ENCODE measurements at places on chromosomes 3 and 15. TPM values are rescaled to one million over a fixed set of nuclear protein-coding genes. Genes with fewer than 3 reads are reported as not detected.

GRCh38 chr15:82314769-82315518 lies 34.3 kb downstream of the GOLGA6L10 start:
- H3K27ac ChIP-seq: no peak overlapping the region
- H3K4me1 ChIP-seq: peaks cover 8% of the 10 kb centered on the region
- H3K4me3 ChIP-seq: no peak overlapping the region

GRCh38 chr3:87002346-87002745 lies 11.4 kb upstream of the VGLL3 start:
- H3K27me3 ChIP-seq: no peaks in the 10 kb centered on the region
- peaks cover 27% of the 10 kb centered on the region for H3K4me1 ChIP-seq

Gene ITPKA
- total RNA-seq: 0.68 TPM

DNA sequence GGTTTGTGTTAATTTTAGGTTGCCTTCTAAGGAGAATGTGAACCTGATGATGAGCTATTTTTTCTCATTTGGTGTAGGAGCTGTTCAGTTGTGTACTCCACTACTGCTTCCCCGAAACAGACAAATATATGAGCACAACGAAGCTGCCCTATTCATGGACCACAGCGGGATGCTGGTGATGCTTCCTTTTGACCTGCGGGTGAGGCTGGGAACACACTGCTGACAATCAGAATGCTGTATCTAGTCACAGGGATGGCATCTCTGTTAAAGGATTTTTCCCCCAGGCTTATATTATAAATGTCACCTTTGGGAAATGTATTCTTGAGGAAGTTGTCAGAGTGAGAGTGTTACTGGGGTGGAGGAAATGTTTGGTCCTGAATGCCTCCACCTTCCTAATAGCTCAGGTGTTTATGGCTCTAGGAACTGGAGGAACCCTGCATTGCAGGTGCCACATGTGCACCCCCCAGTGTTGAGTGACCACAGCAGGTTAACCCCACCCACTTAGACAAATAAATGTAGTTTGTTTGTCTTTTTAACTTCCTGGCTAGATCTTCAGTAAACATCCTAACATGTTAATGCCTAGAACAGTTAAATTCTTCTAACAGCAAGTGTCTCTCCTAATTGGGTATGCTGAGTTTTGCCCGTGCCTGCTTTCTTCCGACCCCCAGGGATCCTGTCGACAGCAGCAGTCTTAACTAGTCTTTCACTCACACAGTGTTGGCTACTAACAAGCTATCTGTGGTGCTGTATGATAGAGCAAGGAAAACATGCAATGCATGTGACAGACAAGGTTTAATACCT lies 35.7 kb downstream of the SRP14 start:
- no peaks in the 10 kb centered on the region for H3K4me1 ChIP-seq
- no peak overlapping the region for H3K4me3 ChIP-seq
- no peaks in the 10 kb centered on the region for H3K27me3 ChIP-seq
- no peak for DNase-seq
- no peaks in the 10 kb centered on the region for H3K36me3 ChIP-seq

Gene BLM
- 26.7 TPM for total RNA-seq

- peaks cover 31% of the 10 kb centered on the region for H3K27me3 ChIP-seq
- DNase-seq: peak; percentile 63
- peak overlapping the region; percentile 23 for H3K27ac ChIP-seq
- peaks cover 20% of the 10 kb centered on the region for H3K4me1 ChIP-seq
- no peaks in the 10 kb centered on the region for H3K36me3 ChIP-seq
- H3K4me3 ChIP-seq: no peak overlapping the region
Measured at GRCh38 chr15:69853544-69853951, 244.2 kb downstream of the TLE3 start.

DNA sequence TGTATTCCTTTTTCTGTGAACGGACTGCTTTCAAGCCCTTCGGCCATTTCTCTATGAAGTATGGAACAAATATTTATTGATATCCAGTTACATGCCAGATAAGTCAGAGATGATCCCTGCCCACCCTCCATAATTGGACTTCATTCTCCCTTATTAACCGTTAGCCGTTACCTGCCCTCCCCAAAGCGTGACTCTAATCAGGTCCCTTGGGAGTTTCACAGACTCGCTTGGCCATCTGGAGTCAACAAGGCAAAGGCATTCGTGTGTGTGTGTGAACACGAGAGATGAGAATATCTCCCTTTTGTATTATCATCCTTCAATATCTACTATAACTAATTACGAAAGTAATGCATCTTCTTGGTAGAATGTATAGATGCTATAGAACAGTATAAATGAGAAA lies 314.5 kb downstream of the TLE3 start:
- no peak for DNase-seq
- no peak overlapping the region for H3K4me3 ChIP-seq
- H3K36me3 ChIP-seq: no peaks in the 10 kb centered on the region
- H3K27me3 ChIP-seq: peaks cover 71% of the 10 kb centered on the region
- H3K27ac ChIP-seq: no peak overlapping the region
- H3K4me1 ChIP-seq: no peaks in the 10 kb centered on the region
